Stimulated activated CD8-positive, alpha-beta memory T cell treated with anti-CD3 and anti-CD28 coated beads, Interleukin-2, amount 100 ng/mL, for 1 hour (primary cell): ENCODE measurements at places on chromosomes 4 and X.

DNA sequence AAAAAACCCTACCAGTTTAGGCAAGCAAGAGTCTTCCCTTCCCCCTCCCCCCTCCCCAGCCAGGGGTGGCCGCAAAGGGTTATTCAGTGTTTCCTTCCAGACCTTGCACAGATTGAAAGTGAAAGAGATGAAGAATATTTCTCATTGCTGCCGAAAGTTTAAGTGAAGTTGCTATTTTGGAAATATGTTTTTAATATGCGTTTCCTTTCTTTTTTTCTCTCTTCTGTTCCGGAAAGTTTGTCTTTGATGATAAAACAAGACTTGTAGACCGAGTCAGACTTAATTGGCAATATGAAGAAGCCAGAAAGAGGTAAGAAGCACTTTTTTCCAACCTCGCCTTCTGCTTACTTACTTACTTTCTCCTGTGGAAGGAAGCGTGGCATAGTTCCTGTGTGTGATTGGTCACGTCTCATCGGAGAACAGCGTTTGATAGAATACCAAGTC, 58.5 kb upstream of the CLCN4 start:
- DNase-seq = peak; percentile 28

DNA sequence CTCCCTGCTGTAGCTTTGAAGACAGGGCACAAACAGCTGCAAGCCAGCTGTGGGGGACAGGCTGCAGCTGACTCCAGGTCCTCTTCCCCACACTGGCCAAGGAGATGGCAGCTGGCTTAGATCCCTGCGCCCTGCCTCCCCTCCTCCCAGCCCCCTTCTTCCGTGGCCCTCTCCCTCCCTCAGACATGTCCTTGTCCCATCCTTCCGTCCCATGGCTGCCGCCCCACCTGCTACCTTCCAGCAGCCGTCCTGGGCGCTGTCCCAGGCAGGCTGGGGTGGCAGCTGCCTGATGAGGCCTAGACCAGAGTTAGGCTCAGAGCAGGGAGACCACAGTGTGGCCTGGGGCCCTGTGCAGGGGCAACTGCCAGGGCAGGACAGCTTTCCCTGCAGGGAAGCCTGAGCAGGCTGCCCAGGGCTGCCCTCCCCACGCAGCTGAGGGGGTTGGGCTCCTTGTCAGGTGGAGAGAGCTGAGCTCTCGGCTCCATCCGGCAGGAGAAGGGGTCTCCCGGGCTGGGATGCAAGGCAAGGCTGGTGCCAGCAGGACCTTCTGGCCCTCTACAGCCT, 3.3 kb upstream of the BGN start:
- no peak for DNase-seq

DNA sequence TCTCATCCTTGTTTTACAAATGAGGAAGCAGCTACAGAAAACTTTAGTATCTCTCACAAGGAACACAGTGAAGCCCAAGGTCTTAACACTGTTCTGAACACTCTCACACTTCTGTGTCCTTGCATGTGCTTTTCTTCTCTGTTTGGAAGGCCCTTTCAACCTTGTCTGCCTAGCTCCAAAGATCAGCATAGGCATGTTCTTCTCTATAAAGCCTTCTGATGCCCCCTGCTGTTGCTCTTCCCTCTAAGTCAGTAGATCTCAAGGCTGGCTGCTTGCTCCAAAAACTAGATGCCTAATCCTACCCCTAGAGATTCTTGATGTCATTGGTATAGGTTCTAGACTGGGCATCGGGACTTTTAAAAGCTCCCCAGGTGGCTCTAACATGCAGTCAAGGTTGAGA, 5.9 kb downstream of the APOO start:
- no peak for DNase-seq

- no peak for DNase-seq
These were observed 40.2 kb upstream of the TMEM154 start for GRCh38 chr4:152719801-152720556.

DNA sequence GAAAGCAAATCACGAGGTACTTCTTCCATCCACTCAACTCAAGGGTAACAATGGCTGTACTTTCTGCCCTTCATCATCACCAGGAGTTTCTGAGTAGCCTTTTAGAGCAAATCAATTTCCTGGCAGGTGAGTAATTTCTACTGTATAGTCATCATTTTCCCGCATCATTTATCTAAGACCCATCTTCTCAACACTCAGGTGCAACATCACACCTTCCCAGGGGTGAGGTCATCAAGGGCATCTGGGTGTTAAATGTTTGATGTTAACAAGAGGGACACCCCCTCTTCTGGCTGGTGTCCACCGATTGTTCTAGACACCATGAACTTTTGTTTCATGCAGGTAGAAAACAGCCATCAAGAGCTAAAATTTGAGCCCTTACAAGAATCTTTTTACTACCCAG, 313.4 kb upstream of the MAGEB2 start:
- DNase-seq = no peak

DNA sequence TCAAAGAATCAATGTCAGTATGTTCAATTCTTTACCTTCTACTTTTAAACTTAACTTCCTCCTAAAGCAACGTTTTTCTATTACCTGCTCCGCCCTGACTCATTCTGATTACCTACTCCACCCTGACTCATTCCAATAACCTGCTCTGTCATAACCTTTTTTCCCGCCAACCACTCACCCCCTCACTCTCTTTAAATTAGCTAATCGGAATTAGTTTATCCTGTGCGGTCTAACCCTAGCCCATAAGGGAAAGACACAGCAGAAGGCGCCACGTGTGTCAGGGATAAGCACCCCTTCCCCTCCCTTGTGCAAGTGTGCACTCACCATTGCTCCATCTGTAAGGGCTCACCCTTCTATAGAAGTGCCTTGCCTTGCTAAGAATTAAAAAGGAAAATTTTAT, 64.4 kb downstream of the EIF4E start:
- no peak for DNase-seq

DNA sequence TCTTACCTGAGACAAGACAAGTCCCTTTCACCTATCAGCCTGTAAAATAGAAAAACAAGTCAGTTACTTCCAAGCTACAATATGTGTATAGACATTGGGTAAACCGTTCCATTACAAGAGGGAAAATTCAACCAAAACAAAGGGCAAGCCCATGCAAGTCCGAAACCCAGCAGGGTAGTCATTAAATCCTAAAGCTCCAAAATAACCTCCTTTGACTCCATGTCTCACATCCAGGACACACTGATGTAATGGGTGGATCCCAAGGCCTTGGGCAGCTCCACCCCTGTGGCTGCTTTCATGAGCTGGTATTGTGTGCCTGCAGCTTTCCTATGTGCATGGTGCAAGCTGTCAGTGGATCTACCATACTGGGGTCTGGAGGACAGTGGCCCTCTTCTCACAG, 14.7 kb upstream of the FAM47B start:
- no peak for DNase-seq

DNA sequence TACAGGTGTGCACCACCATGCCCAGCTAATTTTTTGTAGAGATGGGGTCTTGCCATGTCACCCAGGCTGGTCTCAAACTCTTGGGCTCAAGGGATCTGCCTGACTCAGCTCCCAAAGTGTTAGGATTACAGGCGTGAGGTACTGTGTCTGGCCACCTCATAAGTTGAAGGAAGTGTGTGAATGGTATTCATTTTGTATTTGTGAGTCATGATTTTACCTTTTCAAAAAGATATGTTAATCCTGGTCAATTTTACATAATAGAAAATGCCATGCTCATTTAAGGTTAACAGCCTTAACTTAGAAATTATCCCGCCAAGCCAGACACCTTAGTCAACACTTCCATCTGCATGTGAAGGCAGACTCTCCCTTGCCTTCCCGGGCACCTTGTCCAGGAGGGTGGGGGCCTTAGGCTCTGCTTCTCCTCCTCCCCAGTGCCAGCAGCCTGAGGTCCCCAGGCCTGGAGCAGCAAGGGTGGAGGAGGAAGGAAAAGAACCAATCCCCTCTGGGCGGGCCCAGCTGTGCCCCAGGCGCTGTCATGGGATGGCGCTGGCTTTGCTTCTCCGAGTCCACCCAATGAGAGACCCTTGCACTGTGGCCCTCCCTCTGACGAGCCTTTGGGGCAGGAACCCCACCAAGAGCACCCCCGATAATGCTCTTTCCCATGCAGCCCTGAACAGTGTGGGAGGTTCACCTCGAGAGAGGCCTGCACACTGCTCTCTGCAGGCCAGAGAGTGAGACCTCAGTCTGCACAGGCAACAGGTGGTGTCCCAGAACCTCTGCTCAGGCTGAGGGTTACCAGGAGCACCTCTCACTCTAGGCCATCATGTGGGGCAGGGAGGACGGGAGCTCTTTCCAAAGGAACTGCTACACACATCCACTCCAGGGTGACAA, 37.3 kb downstream of the RNF212 start:
- DNase-seq = no peak

DNA sequence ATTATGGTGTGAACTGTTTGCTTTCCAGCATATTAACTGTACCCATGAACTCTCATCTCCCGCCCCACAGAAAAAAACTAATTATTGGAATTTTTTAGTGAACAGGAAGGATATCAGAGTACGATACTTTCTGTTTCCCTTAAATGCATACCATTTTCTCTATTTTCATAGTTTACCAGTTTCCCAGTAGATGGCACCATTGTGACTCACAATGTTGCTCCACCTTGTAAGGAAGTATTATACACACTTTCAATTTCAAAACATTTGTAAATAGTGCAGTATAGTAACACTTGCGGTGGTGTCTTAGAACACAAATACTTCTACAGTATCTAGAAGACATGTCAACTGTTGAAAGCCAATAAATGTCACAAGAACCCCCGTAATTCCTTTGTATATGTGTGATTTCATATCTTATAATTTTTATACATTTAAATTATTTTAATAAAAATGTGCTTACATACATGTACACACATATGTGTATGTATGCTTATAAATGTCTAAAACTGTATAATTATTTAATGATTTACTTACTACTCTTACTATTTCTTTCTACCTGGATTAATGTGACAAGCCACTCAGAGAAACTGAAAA, 167.3 kb downstream of the SLIT2 start:
- no peak for DNase-seq

DNA sequence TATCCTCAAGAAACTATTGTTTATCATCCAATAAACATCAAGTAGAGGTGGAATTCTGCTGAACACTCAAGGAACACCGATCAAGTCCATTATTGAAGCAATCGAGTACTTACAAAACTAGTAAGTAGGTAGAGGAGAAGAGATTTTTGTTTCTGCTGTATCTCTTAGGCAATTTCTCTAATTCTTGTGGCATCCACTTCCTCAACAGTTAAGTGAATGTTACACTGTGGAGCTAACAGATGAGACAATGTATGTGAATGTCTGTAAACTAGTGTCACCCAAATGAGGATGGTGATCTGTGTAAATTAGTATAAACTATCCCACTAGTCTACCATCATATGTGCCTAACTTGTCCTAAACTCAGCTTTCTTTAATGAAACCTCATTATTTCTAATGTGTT, 261.6 kb downstream of the ARHGAP24 start:
- DNase-seq = no peak

DNA sequence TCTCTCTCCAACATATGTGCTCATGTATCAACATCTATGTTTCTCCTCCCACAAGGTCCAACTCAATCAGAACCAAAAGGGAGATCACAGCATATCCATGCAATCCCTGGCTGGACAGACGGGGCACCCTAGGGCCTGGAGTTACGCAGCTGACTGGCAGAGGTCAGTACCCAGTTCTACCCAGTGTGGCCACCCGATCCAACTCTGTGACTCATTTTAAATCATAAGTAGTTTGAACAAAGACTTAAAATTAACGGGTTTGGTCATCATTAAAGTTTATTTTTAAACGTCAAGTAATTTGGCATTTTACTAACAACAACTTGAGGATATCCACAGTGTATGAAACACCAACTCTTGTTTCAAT, 59.5 kb downstream of the APBB2 start:
- DNase-seq = no peak

DNA sequence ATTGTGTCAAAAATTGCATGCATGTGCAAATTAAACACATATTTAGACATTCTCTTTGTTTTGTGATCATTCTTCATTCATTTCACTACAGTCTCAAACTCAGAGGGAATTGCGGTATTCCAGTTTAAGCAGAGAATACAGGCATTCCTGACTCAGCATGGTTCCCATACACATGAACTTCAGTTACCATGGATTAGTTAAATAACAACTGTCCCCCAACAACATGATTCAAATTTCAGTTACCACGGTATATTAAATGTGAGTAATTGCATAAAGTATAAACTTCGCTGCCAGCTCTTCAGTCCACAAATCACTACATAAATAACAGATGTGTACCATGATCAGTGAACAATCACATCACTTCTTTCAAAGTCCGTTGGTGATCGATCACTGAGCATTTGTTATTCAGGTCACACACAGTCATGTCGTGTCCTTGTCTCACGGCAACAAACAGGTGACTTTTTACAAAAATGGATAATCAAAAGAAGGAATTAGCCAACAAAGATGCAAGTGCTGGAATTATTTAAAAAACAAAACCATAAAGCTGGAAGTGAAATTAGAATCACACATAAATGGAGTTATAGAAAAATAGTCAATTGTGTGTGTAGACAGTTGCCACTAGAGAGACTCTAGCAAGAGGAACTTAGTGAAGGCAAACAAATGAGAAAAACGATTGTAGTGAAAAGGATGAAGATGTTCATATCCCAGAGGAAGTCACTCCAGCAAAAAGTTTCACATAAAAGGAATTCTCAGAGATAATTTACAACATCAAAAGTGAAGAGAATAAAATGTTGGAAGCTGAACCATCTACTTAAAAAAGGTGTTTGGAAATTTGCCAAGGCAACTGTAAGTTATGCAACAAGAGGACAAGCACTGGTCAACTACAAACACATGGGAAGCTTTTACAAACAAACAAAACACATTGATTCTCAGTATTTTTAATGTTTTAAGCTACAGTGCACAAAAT, 138.6 kb upstream of the SMARCAD1 start:
- DNase-seq = no peak

- no peak for DNase-seq
These were observed 16.9 kb upstream of the LRBA start for GRCh38 chr4:151031831-151032605.

GRCh38 chr4:121860121-121860520, 10.2 kb downstream of the BBS7 start:
- no peak for DNase-seq

DNA sequence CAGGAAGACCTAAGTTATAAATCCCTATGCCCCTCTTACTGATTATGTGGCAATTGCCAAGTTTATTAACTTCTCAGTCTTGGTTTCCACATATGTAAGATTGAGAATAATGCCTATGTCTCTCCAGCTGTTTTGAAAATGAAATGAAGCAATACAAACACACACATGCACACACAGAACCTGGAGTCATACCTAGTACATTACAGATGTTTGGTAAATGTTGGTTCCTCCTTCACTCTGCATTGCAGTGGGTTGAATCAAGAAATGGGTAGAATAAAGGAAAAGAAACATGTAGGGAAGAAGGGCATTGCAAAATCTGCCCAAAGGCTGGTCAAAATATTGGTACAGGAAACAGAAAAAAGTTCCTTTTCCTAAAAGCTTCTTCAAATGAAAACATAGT, 309.9 kb upstream of the EMCN start:
- no peak for DNase-seq
